Small intestine (tissue), 16 donors: ENCODE measurements at places on chromosomes 7 and 10.

DNA sequence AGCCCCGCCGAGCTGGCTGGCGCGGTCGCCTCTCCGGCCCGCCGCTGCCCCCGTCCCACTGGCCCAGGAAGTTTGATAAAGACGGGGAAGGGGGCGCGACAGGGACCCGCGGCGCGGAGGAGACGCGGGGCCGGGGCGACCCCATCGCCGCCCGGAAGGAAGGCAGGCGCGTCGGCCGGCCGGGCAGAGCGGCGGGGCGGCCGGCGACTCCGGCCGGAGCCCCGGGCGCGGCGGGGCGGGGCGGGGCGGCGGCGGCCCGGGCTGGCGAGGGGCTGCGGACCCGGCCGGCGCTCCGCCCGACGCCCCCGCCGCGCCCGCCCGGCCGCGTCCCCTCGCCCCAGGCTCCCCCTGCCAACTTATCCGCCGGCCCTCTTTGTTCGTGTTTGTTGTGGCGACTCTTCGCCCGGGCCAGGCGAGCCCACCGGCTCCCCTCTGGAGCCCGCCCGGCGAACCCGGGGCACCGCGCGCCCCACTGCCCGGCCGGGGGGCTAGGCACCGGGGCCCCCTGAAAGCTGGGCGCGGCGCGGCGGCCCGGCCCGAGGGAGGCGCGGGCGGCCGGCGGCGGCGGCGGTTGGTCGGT, 571 bp downstream of the KDM7A start:
- DNase-seq: no peak

DNA sequence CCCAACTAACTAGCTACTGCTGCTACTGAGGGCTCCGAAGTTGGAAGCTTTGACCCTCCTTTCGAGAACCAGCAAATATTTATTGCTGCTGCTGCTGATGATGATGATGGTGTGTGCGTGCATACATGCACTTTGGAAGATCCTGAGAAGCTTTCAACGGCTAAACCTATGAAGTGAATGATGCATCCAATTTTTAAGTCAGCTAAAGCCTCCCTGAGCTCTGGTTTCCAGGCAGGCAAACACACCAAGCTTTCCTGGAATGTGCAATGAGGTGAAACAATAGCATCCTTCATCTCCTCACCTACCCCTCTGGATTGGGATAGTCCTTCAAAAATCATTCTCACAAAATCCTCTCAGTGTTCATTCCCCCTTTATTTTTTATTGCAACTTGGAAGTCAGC, 13.9 kb downstream of the MACC1 start:
- no peak for DNase-seq

GRCh38 chr7:150665896-150666295, 19.6 kb upstream of the GIMAP2 start:
- DNase-seq: no peak

DNA sequence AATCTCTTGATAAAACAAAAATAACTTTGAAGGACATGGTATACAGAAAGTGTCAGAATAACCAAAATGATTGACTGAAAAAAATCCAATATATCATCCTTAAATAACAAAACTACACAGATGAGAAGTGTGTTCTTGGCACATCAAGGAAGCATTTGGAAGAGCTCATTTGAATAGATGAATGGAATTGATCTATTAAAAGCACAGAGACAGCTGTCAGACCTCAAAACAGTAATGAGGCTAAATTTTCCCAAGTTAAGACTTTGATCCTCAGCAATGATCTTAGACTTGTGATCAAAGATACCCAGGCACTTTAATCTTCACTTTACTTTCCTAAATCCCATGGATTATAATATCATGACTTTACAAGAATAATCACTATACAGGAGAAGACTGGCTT, 395.4 kb upstream of the NFE2L3 start:
- DNase-seq: no peak

- peak; percentile 28 for DNase-seq
Observed at GRCh38 chr10:100829097-100829870, 83.5 kb upstream of the SLF2 start.

DNA sequence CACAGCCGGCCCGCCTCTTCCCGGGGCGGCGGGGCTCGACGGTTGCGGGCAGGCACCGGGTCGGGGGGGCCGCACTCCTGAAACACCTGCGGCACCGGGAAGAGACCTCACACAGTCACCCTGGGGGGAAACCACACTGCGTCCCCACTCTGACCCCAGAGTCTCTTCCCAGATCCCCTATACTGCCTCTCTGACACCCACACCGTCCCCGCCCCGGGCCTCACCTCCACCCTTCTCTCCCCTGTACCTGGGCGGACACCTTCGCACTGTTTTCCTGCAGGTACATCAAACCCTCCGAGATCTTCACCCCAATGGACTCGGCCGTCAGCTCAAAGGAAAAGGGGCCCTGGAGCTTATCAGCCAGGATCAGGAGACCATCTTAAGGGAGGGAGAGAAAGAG, 3.4 kb upstream of the GAL3ST4 start:
- DNase-seq: no peak

DNA sequence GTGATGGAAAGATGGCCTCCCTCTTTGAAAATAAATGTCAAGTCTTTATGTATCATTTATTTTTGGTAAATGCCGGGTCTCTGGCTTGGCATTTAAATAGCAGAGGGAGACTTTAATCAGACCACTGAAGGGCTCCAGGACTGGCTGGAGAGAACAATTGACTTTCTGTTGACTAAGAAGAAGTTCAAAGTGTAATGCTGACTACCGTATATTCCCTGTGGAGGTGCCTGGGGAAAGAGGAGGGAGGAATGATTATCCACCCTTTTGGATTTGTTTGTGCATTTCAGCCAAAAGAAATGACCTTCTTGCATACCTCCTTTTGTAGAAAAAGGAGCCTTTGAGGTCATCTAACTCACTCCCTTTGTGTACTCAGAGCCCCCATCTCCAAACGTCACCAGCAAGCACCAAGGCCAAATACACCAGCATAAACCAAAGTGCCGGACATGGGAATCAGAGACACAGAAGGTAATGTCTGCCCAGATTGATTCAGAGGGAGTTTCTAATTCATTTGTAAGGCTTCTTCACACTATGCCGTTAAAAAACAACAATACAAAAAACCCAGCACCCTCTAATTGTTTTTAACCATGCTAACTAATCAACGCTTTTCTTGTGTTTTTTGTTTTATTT, 75.2 kb downstream of the PRLHR start:
- no peak for DNase-seq

DNA sequence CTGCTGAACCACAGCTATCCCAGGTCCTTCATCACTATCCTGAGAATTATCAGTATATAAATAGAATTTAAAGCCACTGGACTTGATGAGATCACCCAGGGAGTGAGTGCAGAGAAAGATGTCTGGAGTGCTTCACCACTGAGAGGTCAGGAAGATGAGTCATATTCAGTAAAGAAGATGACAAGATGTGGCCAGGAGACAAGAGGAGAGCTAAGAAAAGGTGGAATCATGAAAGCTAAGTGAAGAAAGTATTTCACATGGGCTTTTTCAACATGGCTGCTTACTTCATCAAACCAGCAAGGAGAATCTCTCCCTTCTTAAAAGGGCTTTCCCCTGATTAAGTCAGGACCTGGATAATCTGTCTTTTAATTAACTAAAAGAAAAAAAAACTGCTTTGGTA, 9.1 kb upstream of the PRKAR2B start:
- DNase-seq: no peak
